ENCODE measurements at places on chromosomes 12 and 14.

GRCh38 chr12:89154743-89155499, 197.4 kb downstream of the DUSP6 start:
- DNase-seq, result no peak

GRCh38 chr12:58645946-58646345, 274.4 kb downstream of the LRIG3 start:
- no peak for DNase-seq

- no peak for DNase-seq
These were observed 32.9 kb downstream of the SOS2 start for GRCh38 chr14:50198499-50198898.

DNA sequence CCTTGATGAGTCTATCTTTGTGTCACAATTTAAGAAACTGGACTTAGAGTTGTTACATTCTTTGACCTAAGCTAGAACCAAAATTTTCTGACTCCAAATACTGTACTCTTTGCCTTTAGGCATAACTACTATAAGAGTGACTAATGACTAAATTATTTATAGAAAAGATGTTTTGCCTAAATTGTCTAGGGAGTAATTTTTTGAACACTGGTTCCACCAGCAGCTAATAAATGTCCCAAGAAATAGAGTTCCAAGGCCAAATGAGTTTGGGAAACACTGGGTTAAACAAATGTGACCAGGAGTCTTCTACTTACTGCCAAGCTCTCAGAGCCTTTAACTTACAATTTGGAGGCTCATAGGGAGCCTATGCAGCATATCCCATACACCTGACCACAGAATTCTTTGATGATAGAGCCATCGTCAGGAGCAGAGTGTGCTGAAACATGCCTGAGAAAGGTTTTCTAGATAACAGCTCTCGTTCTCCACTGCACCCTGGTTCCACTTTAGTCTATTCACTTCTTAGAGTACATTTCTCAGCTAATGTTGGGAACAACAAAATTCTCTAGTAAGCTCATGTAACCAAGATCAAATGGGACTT, 215.9 kb upstream of the HMGA2 start:
- no peak for DNase-seq

GRCh38 chr14:76688383-76688671, 72.9 kb upstream of the VASH1 start:
- DNase-seq, result no peak

- DNase-seq, result no peak
These were observed 1.2 kb downstream of the NTN4 start for GRCh38 chr12:95789126-95790032.

GRCh38 chr14:31222834-31223233, 15.2 kb upstream of the HECTD1 start:
- no peak for DNase-seq

- no peak for DNase-seq
These were observed 275.1 kb downstream of the IPO8 start for GRCh38 chr12:30420561-30420960.

GRCh38 chr14:54251356-54251755, 145.5 kb upstream of the CDKN3 start:
- no peak for DNase-seq

DNA sequence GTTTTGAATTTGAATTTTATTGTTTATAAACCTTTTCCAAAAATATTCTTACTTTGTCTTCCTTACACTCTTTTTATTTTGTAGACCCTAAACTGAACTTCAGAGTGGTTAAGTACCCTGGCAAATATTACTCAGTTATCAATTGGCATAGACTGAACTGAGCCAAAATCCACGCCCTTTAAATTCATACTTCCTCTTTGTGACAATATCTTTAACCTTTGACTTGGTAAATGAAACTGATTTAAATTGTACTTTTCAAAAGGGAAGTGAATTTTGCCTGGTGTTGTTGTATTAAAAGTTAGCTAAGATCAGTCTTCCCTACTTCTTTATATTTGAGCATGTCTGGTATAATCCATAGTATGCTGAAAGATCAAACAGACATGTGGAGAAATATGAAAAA, 184.3 kb upstream of the USP15 start:
- no peak for DNase-seq

GRCh38 chr12:54376596-54376995, 7.9 kb downstream of the ZNF385A start:
- no peak for DNase-seq

DNA sequence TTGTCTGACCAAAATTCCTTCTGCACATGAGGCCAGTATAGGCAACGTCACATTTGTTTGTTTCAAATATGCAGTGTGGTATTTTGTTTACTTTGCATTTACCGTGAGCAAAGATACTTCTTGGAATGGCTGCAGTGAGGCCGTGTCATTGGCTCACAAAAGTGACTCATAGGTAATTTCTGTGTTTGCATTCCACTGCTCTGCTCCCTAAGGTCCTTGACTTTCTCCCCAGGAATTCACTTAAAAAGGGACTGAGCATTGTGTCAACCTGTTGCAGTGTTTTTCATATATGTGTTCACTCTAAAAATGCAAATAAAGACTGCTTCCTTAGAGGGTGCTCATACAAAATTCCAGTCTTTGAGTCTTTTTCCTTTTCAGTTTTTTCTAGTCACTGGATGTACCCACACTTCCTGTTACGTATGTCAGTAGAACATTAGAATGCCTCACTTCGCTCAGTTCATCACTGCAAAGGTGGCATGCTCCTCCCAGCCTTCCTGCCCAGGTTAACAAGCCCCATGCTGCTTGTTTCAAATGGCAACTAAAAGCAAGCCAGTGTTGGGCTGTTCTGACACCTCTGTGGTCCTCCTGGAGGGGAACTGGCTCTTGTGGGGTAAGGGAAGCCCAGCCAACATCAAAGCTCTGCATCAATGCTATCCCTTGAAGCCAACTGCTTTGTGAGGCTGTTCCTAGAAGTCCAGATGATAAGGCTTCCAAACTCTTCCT, 9.1 kb downstream of the C12orf76 start:
- DNase-seq, result no peak

GRCh38 chr12:5915511-5915910, 29.5 kb downstream of the ANO2 start:
- no peak for DNase-seq

DNA sequence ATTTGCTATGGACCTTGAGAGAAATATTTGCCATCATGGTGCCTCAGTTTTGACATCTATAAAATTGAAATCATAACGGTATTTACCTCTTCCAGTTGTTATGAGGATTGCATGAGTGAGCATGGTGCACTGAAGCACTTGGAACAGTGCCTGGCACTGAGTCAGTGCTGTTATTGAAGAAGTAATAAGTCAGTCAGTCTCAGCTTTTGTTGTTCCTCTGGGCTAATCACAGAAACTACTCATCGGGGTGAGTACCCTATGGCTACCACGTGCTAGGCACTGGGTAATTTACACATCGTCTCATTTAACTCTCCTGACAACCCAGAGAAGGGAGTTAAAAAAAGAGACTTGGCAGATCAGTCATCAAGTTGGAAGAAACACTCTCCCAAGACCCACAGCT, 159.5 kb upstream of the NRXN3 start:
- no peak for DNase-seq

DNA sequence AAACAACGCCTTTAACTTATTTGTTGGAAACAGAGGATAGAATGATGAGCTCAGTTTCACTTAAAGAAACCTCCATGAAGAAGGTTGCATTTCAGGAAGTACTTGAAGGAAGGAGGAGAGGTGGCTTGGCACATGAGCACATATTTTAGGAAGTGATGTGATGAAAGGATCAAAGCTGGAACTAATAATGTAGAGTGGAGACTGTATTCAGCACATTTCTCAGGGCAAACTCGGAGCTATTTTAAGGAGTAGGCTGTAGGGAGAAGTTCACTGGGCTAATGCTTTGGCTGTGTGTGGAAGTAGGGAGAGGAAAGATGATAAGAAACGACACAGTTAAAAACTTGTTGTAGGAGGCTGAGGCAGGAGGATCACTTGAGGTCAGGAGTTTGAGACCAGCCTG, 272.8 kb downstream of the AKAP6 start:
- DNase-seq, result no peak

DNA sequence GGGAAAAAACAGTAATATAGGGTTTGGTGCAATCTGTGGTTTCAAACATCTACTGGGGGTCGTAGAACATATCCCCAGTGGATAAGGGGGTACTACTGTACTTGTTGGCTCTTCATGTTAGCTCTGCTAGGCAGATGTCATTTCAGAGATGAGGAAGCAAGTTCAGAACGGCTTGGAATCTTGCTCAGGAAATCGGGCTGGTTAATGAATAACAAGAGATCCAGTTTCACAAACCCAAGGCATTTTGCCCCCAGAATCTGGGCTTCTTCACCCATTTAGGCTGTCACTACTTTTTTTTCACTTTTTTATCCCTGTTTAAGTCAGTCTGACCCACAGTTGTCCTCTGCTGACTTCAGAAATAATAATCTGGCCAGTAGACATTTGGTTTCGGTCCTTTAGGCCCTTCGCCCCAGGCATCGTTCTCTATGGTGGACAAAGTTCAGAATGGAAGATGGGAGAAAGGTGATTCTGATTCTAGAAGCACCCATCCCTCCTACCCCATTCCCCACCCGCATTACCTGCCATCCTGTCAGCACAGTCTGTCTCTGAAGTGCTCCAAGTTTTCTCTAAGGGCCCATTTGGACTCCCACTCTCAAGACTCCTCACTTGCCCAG, 4.5 kb downstream of the SUOX start:
- DNase-seq, result no peak

DNA sequence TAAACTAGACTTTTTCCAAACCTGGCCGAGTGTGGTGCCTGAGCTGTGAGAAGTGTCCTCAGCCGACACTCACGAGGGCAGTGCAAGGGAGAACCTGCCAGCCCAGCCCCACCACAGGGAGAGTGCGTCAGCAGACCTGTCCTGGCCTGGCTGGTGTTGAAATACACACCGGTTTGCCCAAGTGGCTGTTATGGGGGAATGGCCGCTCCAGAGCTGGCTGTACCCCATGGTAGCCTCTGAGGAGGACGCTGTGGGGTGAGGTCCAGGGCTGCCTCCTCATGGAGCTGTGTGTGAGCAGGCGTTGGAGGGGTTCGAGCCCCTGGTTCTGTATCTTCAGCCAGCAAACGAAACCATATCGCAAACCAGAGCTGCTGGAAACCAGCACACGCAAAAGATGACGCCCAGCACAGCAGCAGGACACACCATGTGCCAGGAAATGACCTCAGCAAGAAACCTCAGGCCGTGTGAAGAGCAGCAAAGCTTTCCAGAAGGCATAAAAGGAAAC, 9.4 kb downstream of the ANKRD9 start:
- DNase-seq, result no peak

- DNase-seq, result no peak
These were observed 57.4 kb upstream of the LRFN5 start for GRCh38 chr14:41549282-41549681.

DNA sequence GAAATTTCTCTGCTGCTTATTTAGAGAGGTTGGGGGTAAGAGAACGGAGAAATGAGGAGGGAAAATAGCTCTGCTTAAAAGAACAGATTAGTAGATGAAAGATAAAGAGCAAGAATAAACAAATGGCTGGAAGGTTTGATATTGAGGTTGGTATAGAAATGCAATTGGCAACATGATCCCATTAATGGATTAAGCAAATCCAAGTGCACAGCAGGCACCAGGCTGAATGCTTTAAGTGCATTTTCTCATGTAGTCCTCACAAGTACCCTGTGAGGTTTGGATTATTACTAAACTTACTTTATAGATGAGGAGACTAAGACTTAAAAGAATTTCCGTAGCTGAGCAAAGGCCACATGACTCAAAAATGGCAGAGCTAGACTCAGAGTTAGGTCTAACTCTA, 76.9 kb upstream of the ATF1 start:
- DNase-seq, result no peak

GRCh38 chr14:70919774-70920173, 12.5 kb downstream of the PCNX1 start:
- DNase-seq, result no peak

GRCh38 chr14:52961060-52961639, 10.3 kb upstream of the FERMT2 start:
- peak; percentile 15 for DNase-seq

DNA sequence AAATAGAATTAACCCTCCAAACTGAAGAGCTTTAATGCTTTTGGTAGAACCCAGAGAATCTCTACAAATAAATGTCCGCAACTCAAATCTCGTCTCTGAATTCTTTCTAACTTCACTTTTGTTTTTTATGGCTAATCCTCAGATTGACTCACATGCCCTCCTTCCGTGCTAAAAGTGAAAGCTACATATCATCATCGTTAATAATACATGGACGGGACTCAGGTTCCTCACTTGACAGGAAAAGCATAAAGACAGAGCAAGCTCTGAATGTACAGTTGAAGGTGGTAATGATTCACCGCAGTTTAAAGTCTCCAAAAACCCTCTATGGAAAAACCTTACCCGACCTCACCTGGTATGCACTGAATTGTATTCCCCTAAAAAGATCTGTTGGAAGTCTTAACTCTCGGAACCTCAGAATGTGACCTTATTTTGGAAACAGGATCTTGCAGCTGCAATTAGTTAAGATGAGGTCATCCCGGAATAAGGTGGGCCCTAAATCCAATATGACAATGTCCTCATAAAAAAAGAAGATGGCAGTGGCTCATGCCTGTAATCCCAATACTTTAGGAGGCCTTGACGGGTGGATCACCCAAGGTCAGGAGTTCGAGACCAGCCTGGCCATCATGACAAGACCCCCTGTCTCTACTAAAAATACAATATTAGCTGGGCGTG, 147.4 kb upstream of the FOXN3 start:
- no peak for DNase-seq

DNA sequence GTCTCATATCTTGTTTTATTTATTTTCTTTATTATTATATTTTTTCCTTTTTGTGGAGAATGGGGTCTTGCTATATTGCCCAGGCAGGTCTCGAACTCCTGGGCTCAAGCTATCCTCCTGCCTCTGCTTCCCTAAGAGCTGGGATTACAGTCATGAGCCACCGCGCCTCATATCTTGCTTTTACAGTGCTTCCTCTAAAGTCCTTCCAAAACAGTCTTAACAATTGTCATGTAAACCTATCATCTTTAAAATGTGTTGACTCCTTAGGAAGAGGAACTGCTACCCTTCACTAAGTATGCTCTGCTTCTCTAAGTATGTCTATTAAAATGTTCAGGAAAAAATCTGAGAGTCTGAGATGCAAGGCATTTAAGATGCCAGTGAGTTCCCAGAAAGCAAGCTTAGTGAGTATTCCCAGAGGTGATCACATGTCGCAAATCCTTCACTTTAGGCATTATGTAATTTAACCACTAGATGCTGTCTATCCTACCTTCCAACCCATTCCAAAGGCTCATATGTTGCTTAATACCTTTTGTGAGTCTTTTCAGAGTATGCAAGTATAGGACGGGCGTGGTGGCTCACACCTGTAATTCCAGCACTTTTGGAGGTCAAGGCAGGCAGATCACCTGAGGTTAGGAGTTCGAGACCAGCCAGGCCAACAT, 19.7 kb upstream of the FOXJ2 start:
- DNase-seq, result no peak

DNA sequence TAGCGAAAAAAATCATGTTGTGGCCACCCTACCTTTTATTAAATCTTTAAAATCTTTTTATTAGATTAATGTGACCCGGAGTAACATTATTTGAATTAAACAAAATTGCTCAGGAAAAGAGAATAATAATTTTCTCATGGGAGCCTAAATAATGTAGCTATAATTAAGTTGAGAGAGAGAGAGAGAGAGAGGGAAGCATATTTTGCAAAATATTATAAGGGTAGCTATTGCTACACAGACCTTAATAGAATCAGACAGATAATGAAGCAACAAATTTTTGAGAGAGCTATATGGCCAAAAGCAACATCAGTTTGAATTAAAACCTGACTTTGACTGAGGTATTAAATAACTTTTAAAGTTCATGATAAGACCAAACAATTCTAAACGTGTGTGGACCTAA, 703.5 kb downstream of the TMTC2 start:
- DNase-seq, result no peak

GRCh38 chr14:36451310-36452065, 68.5 kb downstream of the NKX2-1 start:
- DNase-seq, result no peak

- DNase-seq, result no peak
These were observed 5.5 kb downstream of the CEBPE start for GRCh38 chr14:23113431-23114119.

Measured in activated T-cell treated with anti-CD3 and anti-CD28 coated beads for 48 hours (primary cell).